ENCODE measurements at places on chromosomes 5 and 9.

DNA sequence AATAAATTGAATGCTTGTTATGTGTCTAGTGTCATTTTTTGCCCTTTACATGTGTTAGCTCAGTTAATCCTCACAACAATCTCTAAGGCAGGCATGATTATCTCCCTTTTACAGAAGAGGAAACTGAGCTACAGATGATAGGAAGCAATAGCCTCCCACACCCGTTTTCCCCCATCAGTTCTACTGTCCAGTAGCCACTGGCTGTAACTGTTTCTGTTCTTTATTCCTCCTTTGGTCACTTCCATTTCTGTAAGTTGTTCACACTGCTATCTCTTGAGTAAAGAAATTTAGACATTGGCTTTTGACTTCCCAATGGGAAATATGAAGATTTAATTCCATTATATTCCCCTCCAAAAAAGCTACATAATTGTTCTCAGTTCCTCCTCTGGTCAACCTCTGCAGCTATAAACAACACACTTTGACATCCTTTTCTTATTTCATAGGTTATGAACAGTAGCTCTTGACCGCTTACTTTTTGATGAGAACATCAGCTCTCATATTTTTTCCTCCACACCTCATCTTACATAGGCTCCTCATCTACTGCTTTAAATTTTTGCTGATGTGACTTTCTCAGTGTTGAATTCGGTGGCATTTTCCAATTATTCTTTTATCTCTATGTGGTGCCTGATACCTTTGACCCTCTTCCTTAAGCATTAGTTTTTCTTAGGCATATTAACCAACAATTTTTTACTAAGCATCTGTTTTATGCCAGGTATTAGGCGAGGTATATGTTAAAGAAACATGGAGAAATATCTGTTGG is 21.4 kb downstream of the SPZ1 start:
- DNase-seq = no peak

GRCh38 chr9:131623655-131624330 is 78.5 kb downstream of the PRRT1B start:
- DNase-seq = no peak

GRCh38 chr5:59792983-59793585 is 100.4 kb downstream of the PDE4D start:
- no peak for DNase-seq

DNA sequence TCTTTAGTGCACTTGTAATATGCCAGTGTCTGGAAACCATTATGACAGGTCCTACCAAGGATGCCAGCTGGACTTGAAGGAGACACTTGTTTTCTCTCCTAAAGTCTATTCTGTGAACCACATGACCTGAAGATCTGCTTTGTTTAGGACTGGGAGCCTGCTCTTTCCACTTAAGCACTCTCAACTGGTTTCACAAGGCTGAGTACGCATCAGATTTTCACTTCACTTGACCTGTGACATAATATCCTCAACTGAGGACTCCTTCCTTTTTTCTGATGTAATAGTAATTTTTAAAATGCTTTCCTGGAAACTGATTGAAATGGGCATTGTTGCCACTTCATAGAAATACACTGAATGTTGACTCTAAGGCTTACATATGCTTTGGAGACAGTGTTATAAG is 52.2 kb downstream of the PDE8B start:
- DNase-seq = no peak

DNA sequence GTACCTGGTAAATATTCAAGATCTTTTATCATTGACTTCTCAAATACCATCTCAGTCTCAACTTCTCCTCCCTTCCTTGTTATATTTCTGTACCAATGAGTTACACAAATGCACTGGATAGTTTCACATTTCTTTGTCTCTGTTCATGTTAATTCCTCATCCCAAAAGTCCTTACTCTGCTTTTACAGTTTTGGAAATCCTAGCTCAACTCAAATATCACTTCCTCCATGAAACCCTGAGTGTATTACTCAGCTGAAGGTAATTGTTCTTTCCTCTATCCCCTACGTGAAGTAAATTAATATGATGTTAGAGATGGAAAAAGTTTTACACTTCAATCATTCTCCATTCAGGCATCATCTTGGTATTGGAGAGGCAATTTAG is 241.5 kb downstream of the TLE4 start:
- no peak for DNase-seq
